ENCODE measurements at places on chromosomes 1 and 21.

- DNase-seq = no peak
Observed at GRCh38 chr1:34547046-34547674, 207.7 kb upstream of the GJB5 start.

DNA sequence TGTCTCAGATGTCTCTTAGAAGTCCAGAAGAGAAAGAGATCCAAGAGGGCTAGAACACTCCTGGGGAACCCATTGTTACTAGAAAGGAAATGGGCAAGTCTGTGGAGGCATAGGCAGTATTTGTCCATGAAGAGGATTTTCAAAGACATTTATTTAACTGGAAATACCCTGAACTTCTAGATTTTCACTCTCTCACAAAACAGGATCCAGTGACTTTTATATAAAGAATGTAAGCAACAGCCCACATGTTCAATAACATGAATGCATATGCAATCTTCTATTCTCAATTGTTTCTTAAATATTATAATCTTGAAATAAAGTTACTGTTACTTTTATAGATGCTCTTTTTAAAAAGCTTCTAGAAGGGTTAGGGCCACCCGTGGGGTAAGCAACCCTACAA is 53.4 kb downstream of the TBX15 start:
- DNase-seq = no peak

DNA sequence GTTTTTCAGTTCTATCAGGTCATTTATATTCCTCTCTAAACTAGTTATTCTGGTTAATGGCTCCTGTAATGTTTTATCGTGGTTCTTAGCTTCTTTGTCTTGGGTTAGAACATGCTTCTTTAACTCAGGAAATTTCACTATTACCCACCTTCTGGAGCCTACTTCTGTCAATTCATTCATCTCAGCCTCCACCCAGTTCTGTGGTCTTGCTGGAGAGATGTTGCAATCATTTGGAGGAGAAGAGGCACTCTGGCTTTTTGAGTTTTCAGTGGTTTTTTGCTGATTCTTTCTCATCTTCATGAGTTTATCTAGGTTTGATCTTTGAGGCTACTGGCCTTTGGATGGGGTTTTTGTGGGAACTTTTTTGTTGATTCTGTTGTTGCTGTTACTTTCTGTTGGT is 213.0 kb downstream of the BRINP2 start:
- DNase-seq = no peak

DNA sequence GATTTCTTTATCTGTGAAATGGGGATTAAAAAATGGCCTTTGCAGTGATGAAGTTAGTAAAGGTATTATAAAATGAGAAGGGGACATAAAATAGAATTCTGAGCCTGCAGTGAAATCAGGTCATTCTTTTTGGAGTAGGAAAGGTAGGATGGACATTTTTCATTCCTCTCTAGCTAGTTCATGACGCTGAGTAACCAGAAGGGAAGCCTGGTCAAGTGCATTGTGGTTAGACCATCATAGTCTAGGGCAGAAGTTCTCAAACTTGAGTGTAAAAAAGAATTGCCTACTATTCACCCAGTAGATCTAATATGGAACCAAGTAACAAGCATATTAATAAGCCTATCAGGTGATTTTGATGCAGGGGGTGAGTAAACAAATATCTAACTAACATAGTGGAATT is 50.8 kb downstream of the TGFB2 start:
- DNase-seq = no peak

- peak; percentile 89 for DNase-seq
Observed at GRCh38 chr1:19081218-19081893, 124.9 kb upstream of the IFFO2 start.

GRCh38 chr1:247111700-247112478 is 7.7 kb upstream of the ZNF669 start:
- DNase-seq = peak; percentile 58

DNA sequence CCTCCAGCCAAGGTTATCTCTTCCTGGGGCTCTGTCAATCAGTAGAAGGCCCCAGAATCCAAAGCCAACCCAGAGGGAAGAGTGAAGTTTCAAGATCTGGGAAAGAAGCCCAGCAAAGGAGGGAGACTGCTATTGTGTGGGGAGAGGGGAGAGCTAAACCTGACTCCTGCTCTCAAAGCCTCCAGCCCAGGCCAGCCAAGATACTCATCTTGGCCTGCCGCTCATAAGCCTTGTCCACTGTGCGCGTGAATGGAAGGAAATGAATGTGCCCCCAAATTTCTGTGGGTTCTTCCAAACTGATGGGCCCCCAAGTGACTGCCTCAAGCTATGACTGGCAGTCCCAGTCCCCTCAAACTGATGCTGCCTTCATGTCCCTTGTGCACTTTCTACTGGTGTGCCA is 2.0 kb downstream of the PLXNA2 start:
- no peak for DNase-seq

- DNase-seq = no peak
Observed at GRCh38 chr1:56397409-56397808, 182.0 kb downstream of the PLPP3 start.

DNA sequence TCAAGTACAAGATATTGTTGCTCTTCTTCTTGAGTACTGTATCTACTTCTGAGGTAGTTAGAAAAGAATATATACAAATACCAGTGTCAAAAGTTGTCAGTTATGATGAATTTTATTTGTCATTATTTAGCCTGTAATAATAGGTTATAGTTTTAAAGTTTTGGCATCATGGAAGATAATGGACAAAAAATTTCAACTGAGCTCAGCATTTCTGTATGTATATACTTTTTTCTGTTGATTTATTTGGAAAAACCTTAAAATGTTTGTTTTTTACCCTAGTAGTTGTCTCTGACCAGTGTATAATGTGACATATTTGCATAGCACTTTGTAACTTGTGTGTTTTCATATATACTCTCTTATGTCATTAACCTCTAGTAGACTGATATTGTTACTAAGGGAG is 11.1 kb downstream of the SLC35A3 start:
- no peak for DNase-seq

DNA sequence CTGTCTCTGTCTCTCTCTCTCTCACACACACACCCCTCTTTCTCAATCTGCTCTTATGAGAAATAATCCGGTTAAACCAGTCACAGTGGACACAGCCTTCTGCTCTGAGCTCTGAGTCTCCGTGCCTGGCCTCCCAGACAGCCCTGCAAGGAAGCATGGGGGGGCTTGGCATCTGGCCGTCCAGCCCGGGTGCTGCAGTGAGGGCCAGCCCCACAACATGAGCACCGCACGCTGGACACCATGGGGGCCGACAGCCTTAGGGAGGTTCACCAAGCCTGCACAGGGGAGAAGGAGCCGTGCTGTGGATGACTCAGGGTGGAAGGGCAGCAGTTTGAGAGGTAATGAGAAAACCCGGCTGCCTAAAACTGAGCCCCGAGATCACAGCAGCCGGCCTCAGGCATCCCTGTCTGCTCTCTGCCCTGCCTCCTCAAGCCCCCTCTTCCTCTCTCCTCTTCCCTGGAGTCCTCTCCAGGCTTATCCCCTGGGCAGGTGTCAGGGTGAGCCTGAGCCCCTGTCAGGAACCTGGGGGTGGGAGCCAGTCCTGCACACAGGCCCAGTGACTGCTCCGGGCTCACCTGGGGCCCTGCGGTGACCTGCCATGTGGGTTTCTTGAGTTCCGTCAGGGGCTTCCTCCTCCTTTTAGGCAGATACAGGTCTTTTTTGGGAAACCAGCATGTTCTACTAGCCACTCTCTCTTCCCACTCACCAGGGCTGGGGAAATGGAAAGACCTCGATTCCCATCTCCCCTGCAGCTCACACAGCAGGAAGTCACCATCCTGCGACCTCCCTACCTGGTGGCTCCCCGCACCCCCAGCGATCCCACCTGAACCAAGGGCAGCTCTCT is 92.8 kb downstream of the ITPKB start:
- DNase-seq = no peak

DNA sequence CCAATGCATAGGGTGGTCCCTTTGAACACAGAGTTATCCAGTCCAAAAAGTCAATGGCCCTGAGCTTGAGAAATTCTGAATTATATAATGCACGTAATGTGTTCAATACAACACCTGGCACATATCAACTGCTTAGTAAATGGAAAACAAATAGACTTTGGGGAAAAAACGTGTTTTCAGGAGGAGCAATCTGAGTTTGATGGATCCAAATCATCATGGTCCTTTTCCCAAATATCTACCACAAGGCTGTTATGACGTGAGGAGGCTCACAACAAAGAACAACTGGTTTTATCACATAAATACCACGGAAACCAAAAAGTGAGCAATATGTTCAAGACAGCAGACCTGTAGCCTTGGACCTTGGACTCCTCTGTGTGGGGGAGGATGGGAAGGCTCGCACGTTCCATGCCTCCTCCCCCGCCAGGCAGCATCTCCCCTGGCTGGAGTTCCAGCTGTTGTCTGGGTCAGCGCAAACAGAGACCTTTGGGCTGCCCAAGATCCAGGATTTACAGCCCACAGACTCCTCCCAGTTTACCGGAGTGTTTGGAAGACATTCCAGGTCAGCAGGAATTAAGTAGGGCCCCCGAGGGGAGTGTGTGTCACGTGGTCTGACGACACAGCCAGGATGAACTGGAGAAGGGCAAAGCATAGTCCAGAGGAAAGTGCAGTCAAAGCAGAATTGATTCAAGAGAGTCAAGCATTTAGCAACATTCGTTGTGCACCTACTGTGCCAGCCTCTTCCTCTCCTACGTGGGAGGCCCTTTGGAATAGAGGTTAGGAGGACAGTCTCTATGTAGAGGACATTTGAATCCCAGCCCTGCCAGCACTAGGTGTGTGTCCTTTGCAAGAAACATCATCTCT is 32.2 kb upstream of the MED18 start:
- DNase-seq = no peak

- DNase-seq = no peak
Observed at GRCh38 chr1:234916840-234917239, 211.8 kb downstream of the TOMM20 start.

GRCh38 chr1:165228676-165229075 is 127.8 kb downstream of the LMX1A start:
- no peak for DNase-seq

DNA sequence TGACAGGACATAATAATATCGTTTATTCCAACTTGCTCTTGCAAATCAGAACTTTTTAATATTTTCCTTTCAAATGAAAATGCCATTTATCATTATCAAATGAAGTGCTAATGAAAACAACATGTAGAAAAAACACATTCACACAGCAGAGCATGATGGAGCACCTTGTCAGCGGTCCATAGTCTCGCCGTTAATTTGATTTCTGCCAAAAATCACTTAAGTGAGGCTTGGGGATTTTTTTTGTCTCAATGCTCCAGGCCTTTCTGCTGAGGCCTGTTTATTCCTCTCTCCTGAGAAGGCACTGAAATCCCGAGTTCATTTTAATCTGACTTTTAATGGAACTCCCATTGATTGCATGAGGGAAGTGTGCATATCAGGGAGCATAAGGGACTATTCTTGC is 122.5 kb downstream of the ELAVL4 start:
- DNase-seq = no peak

Measured in inflammatory macrophage treated with lipopolysaccharide for 4 hours (primary cell).